ENCODE measurements at places on chromosomes 4 and X. TPM values are rescaled to one million over a fixed set of nuclear protein-coding genes. Genes with fewer than 3 reads are reported as not detected.

The NPY1R gene
- not detected for total RNA-seq

The EMCN gene
- total RNA-seq: not detected

The NRK gene
- not detected for total RNA-seq

The DMRTC1 gene
- not detected for total RNA-seq

The PABPC5 gene
- not detected for total RNA-seq

The SYP gene
- total RNA-seq: 3.3 TPM

The SPANXA1 gene
- not detected for total RNA-seq

The SRPX gene
- not detected for total RNA-seq

The CXCL6 gene
- not detected for total RNA-seq

The SMIM10L2A gene
- 0.64 TPM for total RNA-seq

The ASB9 gene
- total RNA-seq: 0.39 TPM

The MAGEC3 gene
- not detected for total RNA-seq

The TECRL gene
- total RNA-seq: not detected

The PAK3 gene
- total RNA-seq: 0.20 TPM

The P2RY10 gene
- 75.0 TPM for total RNA-seq

The LEF1 gene
- total RNA-seq: 215 TPM

The MEPE gene
- not detected for total RNA-seq

The TGIF2LX gene
- total RNA-seq: not detected

The BMX gene
- not detected for total RNA-seq

The ENOX2 gene
- total RNA-seq: 12.7 TPM

The HTN1 gene
- total RNA-seq: not detected

The TSPAN6 gene
- total RNA-seq: not detected

The PABPC1L2A gene
- total RNA-seq: not detected

Measured in T-helper 1 cell treated with Interleukin-12 subunit alpha and Interleukin-12 subunit beta and Interleukin-4 antibody, amounts not matched to agents 30 ng/mL and 1 ng/mL, for 36 hours (primary cell).